GM03348 (cell line): ENCODE measurements at places on chromosomes 3 and 15.
A peak's percentile ranks its signal among the peaks of the same experiment; 100 is the strongest.

DNA sequence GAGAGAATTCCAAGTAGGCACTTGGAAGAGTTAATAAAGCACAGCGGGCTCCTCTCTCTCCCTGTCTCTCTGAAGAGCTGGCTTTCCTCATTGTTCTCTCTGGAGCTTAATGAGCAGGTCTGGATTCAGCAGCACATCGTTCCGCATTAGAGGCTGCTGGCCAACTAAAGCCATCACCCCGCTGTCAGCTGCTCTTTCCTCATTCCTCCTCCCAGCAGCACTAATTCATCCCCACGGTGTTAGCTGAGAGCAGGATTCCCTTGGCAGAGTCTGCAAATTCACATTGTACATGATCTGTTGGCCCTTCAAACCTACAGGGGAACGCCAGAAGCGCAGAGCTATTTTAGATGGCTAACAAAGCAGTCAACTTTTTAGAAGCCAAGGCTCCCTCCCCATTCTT, 44.2 kb downstream of the SGO1 start:
- DNase-seq, result peak; percentile 22

DNA sequence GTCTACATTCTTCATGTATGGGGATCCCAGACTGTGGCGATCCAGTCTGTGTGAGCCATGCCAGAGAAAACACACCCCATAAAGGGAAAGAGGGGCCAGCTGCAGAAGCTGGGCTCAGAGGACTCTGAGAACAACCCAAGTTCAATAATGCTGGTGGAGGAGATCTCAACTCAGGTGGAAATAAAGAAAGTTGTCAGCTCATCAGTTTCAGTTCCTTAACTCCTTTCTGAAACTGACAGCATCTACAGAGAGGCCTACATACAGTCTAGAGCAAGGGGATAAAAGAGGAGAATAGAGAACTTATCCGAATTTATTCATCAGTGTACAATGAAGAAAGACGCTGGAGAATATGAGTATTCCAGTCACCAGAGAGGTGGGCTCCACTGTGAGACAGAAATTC, 77.0 kb downstream of the NTRK3 start:
- DNase-seq, result no peak

DNA sequence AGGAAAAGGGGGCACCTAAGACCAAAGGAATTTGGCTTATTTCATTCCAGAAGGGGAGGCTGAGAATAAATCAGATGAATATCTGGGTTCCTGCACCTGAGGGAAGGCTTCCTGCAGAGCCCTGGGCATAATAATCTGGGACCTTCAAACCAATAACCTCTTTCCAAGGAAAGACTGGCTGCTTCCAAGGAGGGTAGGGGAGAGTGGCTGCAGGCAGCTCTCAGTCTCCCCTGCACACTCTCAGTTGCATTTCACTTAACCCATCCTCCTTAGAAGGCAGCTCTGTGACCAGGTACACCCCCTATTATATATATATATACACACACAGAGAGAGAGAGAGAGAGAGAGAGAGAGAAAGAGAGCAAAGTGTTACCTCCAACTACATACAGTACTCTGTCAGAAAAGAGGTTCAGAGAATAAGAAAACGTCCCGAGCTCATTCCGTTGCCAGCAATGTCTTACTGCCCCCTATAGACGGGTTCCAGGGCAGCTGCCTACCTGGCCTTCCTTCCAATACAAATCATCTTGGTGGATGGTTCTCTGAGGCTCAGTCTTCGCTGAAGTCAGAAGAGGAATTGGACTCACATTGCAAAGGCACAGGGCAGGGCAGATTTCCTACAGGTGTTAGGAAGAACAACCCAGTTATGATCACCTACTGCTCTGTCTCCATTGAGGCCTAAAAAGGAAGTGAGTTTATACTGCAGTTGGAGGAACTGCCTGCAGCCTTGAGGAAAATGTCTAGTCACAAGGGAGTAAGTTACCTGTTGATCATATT, 26.1 kb downstream of the CAPN3 start:
- peak; percentile 38 for DNase-seq

DNA sequence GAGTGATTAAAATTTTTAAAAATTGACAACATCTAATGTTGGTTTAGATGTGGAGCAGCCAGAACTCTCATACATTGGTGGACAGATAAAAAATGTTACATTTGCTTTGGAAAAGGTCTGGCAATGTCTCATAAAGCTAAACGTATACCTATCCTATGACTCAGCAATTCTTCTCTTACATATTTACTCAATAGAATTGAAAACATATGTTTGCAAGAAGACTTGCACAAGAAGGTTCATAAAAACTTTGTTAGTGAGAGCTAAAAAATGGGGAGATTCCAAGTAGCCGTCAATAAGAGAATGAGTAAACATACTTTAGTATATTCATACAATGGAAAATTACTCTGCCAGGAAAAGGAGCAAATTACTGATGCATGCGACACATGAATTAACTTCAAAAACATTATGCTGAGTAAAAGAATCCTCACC, 30.0 kb downstream of the MASP1 start:
- peak; percentile 47 for DNase-seq

DNA sequence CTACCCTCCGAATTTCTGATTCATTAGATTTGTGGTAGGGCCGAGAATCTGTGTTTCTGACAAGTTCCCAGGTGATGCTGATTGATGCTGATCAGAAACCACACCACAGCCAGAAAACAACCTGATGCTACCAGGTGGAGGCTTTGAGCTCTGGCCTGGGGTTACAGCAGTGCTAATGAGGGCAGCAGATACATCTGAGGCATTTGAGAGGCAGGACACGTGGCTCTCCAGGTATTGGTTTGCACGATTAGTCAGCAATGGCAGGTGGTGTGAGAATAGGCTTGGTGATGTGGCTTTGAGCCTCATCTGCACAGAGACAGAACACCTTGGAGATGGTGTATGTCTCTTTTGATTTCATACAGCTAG, 78.8 kb upstream of the THBS1 start:
- DNase-seq, result no peak

DNA sequence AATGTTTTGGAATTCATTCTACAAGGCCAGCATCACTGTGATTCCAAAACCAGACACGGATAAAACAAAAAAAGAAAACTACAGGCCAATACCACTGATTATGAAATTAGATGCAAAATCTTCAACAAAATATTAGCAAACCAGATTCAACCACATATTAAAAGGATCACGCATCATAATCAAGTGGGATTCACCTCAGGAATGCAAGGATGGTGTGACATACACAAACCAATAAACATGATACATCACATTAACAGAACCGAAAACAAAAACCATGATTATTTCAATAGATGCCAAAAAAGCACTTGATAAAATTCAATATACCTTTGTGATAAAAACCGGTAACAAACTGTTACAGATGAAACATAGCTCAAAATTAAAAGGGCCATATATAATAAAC, 48.9 kb downstream of the DLG1 start:
- DNase-seq, result no peak

- no peak for DNase-seq
These were observed 4.2 kb upstream of the LRIG1 start for GRCh38 chr3:66504850-66505641.

GRCh38 chr3:42747581-42747980, 25.5 kb downstream of the CCDC13 start:
- no peak for DNase-seq

DNA sequence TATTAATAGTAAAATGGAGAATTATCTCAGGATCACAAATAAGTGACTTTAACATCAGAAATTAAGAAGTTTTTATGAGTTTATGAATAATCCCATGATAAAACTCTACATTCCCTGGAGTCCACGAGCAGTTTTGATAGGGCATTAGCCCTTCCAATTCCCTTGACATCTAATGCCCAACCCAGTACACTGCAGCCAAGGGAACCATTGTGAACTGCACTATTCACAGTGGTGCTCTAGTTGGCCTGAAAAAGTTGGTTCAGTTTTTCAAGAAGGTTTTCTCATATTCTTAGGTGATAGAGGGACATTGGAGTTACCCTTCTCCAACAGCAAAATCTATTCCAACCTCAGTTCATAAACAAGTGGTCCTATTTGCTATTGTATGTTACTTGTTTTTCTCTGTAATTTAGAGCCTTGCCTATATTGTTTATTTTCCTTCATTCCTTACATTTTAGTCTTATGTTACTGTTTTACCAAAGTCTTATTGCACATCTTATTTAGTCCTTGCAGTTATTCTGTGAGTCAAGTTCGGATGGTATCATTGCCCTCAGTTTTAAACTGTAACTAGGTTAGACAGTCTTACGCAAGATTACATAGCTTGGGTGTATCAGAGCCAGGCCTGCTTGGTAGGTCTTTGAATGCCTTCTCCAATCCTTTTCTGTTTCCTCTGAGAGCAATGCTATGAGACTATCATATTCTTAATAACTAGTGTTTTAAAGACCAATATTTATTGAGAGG, 57.9 kb upstream of the SAMMSON start:
- no peak for DNase-seq

DNA sequence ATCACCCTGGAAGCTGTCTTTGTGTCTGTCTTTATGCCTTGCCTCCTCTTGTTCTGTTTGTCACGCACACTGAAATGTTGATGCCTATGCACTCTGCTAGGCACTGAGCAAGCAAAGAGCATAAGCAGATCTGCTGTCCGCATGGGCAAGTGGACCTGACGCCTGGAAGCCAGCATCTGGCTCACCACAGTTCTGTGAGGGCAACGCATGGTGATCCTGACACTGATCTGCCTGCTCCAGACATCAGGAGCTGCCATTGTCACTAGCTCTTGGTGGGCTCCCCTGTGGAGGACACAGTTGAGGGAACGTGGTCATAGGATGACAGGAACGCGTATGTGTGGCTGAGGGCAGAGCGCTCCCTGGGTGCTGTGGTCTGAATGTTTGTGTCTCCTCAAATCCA, 234.6 kb downstream of the ADAMTS17 start:
- no peak for DNase-seq

DNA sequence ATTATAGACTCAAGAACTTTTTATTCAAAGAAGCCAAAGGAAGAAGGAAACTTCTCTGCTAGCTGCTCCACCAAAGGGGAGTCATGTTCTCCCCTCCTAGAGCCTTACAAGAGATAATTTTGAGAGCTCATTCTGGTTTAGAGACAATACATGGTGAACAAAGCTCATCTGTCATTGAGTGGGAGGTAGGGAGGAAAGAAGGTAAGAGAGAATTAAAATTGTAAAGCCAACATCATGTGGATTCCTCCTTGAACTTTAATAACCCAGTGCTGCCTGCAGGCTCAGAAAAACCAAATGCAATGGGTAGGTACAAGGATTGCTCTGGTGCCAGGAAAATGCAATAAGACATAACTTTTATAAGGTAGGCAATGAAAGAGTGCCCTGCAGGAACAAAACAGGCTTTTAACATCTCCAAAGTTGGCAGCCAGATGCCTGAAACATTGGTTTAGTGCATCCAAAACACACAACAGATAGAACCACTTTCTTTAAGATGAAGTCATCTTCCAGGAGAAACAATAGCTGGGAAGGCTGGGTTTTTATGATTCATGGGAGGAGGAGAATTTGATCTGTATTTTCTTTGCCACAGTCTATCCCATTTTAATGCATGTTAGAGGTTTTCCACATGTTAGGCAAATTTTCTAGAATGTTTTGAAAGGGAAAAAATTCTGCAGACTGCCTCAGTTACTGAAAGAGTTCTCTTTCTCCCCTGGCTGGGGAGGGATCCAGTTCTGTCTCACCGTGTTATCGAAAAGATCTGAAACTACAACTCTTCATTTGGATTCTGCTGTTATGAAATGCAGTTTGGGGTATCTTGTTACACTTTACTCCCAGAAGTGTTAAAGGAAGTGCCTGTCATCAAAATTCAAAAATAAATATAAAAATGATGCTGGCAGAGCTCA, 11.3 kb upstream of the ARHGEF3 start:
- DNase-seq, result peak; percentile 27

- DNase-seq, result no peak
These were observed 38.7 kb downstream of the FEM1B start for GRCh38 chr15:68316061-68316804.

GRCh38 chr3:119257654-119258410, 17.2 kb upstream of the B4GALT4 start:
- no peak for DNase-seq

GRCh38 chr3:88141458-88142083, 8.2 kb upstream of the C3orf38 start:
- peak; percentile 28 for DNase-seq

- no peak for DNase-seq
These were observed 85.5 kb upstream of the CGNL1 start for GRCh38 chr15:57290826-57291225.

GRCh38 chr3:140198242-140198641, 263.3 kb downstream of the CLSTN2 start:
- DNase-seq, result no peak

GRCh38 chr15:85689729-85690128, 105.0 kb downstream of the KLHL25 start:
- DNase-seq, result peak; percentile 58

- DNase-seq, result no peak
These were observed 59.9 kb downstream of the RYR3 start for GRCh38 chr15:33370623-33371020.

DNA sequence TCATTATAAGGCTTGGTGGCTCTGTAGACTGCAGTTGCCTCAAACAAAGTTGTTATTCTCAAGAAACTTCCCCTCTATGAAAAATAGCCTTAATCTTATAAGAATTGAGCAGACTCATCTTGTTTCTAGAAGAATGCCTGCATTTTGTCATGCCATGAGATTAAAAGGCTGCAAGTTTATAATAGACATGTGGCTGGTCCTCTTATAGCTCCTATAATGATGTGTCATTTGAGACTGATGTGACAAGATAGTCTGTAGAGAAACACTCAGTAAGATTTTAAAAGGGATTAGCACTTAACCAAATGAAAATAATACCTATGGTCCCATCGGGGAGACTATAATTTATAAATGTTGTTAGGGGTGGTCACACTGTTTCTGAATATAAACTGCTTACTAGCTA, 312.5 kb downstream of the OXSM start:
- DNase-seq, result no peak

DNA sequence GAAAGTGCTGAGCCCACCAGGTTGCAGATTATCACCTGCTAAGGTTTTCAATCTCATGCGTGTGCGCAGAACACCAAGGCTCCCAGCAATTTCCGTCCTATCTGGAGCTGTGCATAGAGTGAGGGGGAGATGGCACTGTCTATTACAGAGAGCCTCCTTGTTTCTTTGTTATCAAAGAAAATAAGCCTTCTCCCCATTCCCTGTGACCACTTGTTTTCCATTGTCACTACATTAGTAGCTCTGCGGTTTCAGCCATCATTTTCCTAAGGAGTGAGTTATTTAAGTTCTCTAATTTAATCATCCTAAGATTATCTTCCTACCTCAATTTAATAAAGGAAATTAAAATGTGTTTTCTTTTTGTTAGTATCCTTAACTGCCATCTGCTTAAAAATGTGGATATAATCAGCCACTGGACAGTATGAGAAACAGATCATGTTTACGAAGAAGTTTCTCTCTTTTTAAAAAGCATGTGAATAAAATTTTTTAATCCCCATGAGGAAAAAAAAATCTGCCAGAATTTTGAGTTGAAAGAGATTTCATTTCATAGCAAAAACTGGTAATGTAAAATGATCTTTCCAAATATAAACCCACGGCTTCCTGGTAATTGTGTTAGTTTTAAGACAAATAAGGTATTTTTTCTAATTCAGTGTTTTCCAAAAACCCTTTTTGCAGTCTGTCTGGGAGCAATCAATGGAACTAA, 172.3 kb upstream of the UBE2E1 start:
- no peak for DNase-seq

GRCh38 chr3:142394921-142395622, 52.8 kb downstream of the XRN1 start:
- no peak for DNase-seq
